ENCODE measurements at places on chromosomes 11 and 22.

GRCh38 chr11:78660471-78660870, 85.8 kb upstream of the NARS2 start:
- DNase-seq = no peak

DNA sequence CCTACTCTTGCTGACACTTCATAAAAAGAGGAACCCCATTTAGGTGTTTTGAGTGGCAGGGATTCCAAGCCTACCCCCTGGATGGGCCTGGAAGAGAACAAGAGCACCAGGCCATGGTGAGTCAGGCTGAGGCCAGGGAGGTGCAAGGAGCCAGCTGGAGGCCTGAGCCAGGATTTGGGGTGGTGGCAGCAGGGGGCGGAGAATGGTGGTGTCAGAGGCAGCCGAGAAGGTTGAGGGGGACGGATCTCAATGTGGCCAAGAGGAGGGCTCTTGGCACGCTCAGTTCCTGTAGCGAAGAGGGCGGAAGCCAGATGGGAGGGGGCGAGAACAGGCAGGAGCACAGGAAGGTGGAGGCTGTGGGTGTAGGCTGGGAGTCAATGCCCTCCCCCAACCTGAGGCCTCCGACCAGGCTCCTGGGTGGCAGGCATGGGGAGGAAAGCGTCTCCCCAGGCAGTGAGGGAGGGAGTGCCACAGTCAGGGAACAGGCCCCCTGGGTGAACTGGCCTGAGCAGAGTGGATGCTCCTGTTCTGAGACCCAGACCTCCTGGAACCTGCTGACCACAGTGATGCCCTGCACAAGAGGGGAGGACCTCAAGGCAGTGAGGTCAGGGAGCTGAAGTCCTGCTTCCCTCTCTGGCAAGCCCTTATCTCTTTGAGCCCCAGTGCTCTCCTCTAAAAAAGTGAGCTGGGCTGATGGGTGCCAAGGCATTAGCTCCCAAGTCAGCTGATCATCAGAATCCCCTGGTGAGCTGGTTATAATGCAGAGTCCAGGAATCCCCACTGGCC, 13.9 kb downstream of the RTN4RL2 start:
- no peak for DNase-seq

- no peak for DNase-seq
These were observed 4.0 kb downstream of the THAP12 start for GRCh38 chr11:76376746-76377558.

DNA sequence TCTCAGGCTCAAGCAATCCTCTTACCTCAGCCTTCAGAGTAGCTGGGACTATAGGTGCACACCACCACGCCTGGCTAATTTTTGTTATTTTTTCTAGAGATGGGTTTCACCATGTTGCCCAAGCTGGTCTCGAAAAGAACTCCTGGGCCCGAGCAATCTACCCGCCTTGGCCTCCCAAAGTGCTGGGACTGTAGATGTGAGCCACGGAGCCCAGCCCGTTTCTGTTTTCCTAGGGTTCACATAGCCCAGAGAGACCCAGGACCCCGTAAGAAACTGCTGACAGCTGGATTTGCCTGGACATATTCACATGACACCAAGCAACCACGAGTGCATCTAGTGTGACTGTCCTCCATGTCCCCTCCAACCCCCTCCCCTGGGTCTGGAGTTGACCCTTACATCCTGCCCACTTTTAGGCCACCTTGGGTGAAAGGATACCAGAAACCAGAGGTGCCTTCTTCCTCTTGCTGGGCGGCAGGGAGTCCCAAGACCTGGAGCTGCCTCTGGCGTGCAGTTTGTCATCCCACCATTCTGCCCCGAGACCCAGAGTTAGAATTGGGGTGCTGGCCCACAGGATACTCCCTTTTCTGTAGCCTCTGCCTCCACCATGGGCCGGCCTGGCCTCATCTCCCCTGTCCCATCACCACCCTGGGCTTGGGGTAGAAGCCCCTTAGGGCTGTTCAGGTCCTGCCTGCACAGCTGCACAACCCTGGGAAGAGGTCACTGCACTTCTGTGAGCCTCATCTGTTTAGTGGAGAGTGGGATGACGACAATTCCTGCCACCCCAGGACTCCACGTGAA, 3.7 kb upstream of the RIN1 start:
- no peak for DNase-seq

GRCh38 chr11:61945191-61945590, 5.0 kb upstream of the BEST1 start:
- DNase-seq = no peak

- DNase-seq = no peak
These were observed 6.5 kb downstream of the CTSF start for GRCh38 chr11:66561975-66562248.

DNA sequence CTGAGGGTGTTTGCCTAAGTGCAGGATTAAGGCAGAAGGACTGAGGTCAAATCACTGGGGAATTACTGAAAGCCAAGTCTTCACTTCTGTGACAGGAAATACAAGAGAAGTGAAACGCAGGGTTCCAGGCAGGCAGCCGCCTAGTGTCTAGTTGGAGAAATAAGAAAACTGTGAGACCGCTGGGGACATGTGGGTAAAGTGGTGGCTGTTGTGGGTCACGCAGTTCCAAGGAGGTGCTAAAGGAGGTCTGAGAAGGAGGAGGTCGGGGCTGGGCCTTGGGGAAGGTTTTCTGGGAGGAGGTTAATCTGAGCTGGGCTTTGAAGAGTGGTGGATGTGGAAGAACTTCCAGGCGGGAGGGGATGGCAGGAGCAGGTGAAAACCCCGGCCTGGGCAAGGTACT, 11.2 kb downstream of the MCM5 start:
- no peak for DNase-seq

GRCh38 chr11:76033699-76034098, 172.6 kb downstream of the WNT11 start:
- DNase-seq = no peak

DNA sequence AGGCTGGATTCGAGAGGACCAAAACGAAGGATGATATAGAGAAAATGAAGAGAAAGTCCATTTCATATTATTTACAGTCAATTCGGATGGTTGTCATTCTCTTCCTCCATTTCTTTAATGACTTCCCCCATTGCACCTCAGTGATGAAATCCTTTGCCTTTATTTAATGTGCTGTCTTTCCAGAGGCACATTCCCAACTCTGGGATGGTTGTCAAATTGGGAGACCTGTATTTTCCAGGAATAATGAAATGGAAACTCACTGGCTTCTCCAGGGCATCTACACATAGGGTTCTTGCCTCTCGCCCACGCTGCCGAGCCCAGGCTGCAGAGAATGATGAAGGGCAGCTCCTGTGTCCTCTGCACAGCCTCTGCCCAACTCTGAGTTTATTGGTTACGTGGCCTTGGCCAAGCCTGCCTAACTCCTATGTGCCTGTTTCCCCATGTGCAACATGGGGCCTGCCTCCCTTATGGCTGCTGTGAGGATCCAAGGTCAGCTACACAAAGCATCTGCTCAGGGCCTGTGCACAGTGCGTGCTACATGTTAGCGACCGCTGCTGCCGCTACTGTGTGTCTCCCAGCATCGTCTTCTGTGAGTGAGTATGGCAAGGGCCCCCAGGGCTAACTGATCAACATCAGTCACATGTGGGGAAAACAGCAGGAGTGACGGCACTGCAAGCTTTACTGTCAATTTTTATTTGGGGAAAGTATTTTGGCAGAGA, 81.5 kb upstream of the BID start:
- no peak for DNase-seq

- no peak for DNase-seq
These were observed 37.3 kb upstream of the RRAS2 start for GRCh38 chr11:14396273-14396672.

DNA sequence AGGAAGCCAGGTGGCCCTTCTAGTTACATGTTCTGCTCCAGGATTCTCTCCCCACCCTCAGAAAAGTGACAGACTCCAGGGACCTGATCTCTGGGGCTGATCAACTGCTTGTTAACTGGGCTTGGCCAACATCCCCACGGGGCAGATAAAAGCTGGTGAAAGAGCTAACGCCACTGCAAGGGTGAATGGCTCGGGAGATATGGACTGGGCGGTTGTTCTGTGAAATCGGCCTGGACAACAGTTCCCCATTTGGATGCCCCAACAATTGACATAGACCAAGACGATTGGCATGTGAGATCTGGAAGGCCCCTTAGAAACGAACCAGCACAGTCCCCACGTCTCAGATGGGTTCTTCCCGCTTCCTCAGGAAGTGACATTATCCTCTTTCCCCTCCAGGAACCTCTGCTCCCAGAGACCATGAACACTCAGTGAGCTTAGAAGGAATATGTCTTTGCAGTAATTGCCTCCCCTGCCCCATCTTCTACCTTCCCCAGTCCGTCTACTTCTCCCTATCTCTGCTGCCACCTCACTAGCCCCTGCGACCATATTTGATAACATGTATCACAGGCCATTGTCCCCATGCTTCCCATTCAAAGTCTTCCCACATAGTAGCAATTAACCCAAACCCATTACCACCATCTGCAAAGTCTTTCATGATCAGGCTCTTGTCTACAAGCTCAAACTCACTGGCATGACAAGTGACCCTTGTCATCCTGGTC, 5.6 kb upstream of the PRG2 start:
- DNase-seq = no peak

GRCh38 chr11:77303328-77303727, 1.8 kb upstream of the GDPD4 start:
- no peak for DNase-seq

All from LNCaP clone FGC (cell line).